ENCODE measurements at places on chromosomes 7 and 10.

DNA sequence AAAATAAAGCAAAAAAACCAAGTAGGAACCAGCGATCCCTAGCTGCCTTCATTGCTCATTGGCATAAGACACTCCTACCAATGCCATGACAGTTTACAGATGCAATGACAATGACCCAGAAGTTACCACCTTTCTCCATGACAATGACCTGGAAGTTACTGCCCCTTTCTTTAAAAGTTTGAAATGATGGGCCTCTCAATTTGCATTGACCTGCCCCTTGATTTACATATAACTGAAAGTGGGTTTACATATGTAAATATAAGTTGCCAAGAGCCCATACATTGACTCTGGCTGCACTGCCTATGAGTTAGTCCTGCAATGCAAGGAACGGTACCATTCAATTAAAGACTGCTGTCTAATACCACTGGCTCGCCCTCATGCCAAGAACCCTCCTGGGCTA, 240.7 kb upstream of the LRRN3 start:
- no peak for DNase-seq

DNA sequence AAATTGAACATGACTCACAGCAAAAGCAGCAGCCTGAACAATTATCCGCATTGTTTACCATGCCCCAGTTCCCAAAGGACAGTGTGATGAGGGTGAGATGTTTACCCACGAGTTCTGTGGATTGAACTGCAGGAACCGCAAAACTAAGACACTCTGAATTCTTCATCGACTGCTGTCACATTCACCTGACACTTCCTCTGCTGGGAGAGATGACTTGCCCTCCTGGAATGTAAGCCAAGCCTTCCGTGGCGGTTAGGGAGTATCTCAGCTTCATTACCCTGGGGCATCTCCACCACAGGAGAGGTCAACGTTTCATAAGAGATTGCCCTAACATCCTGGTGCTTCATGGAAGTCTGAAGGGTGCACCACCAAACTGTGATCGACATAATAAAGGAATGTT, 374.6 kb upstream of the ADARB2 start:
- no peak for DNase-seq

- no peak for DNase-seq
Measured at GRCh38 chr7:81170291-81170690, 251.4 kb upstream of the SEMA3C start.

GRCh38 chr10:89389254-89389653, 3.2 kb upstream of the IFIT1 start:
- no peak for DNase-seq

- DNase-seq: no peak
Measured at GRCh38 chr10:16943295-16944285, 126.4 kb upstream of the RSU1 start.

- DNase-seq: no peak
Measured at GRCh38 chr7:18829858-18830285, 287.6 kb downstream of the TWIST1 start.

GRCh38 chr7:151442776-151443496, 3.0 kb upstream of the CRYGN start:
- DNase-seq: no peak

DNA sequence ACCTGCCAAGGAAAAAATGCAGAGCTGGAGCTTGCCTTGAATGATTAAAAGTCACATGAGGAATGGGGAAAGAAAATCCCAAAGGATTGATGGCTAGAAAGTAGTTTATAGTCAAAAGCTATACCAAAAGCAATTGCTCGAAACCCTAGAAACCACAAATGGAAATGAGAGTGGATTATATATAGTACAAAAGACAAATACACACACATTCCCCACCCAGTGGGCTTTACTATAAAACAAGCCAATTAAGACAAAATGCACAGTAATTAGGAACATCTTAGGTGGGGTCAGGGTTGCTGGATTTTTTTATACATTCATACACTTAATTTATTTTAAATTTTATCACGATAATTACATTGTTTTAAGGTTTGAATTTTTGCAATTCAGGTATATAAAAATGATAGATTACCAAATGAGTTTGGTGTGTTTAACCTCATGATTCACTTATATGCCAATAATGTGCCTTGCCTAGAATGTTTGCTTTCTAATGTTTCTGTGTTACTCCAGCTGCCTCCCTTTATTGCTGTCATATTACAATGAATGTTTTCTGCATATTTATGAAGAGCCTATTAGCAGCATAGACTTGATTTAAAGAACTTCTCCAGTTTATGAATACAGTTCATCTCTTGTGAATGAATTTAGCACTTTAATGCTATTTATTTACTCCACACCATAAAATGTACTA, 421.3 kb downstream of the EXOC4 start:
- DNase-seq: no peak

DNA sequence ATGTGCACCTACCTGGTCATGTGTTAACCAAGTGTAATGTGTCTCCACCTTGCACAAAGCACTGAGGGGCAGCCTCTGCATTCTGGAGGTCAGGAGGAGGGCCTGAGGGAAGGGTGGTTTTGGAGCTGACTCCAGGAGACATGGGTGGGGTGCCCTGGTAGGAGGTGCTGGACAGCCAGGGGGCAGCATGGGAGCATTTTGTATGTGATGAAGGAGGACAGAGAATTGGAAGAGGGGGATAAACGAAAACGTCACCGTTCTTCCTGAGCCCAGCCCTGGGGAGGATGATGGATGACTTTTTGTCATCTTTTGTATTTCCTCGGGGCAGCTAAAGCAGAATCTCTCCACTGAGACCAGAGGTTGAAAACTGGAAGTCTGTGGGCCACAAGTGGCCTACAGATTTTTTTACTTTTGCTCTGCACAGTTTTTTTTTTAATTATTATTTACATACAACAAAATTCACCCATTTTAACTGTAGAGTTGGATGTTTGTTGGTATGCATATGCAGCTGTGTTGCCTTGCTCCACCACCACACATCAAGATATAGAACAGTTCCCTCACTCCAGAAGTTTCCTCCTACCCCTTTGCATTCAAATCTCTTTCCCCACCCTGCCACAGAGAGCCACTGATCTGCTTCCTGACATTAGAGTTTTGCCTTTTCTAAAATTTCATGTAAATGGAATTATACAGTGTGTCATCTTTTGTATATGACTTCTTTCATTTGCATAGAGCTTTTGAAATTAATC, 242.5 kb downstream of the VTI1A start:
- DNase-seq: peak; percentile 44

- DNase-seq: no peak
Measured at GRCh38 chr10:113905756-113906155, 51.3 kb downstream of the NHLRC2 start.

DNA sequence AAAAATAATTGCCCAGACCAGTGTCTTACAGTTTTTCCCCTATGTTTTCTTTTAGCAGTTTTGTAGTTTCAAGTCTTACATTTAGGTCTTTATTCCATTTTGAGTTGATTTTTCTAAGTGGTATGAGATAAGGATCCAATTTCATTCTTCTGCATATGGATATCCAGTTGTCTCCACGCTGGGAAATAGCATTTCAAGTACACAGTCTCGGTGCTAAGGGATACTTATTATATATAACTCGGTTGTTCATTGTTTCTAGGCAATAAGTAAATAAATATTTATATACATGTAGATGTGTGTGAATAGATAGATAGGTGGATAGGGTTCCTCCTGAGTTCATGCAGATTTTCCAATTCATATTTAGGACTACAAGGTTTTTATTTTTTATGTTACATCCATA, 16.0 kb downstream of the TAF3 start:
- DNase-seq: no peak

DNA sequence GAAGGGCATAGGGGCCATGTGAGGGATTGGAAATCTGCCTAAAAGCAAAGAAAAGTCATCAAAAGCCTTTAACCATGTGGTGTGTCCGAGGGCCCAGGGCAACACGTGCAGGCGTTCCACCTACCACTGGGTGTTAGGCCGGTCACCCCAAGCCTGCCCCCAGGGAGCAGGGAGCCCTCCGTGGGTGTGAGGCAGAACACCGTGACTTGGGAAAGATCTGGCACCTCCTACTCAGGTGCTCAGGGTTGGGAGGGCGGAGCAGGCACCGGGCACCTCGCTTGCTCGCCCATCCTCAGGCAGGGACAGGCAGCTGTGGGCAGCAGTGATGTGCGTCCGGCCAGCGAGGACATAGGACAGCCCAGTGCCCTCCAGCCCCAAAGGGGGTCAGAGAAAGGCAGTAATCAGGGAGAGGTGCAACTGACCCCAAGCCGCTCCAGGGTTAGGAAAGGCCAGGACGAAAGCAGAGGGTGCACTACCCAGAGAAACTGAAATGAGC, 80.7 kb upstream of the CHST15 start:
- DNase-seq: no peak

DNA sequence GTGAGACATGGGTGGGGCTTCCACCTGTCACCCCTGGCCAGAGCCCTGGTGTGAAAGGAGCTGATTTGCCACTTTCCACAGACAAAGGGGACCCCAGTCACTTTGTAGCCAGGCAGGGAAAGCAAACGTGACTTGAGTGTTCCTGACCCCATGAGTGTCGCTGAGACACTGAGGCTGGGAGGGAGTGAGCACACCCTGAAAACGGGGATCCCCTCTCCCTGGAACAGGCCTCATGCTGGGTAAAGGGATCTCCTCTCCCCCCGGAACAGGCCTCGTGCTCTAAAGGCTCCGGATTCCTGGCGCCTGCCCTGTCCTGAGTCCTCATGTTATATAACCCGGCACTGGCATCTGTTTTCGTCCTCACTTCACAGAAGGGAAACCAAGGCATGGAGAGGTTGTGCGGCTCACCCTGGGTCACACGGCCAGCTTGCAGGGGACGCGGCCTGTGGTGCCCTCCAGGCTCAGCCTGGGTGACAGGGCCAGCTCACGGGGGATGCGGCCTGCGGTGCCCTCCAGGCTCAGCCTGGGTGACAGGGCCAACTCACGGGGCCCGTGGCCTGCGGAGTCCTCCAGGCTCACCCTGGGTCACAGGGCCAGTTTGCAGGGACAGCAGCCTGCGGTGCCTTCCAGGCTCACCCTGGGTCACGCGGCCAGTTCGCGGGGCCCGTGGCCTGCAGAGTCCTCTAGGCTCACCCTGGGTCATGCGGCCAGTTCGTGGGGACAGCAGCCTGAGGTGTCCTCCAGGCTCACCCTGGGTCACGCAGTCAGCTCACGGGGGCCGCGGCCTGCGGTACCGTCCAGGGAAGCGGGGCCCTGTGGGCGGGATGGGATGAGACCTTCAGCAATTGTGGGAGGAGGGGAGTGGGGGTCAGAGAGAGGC, 104.7 kb downstream of the PDGFA start:
- no peak for DNase-seq

DNA sequence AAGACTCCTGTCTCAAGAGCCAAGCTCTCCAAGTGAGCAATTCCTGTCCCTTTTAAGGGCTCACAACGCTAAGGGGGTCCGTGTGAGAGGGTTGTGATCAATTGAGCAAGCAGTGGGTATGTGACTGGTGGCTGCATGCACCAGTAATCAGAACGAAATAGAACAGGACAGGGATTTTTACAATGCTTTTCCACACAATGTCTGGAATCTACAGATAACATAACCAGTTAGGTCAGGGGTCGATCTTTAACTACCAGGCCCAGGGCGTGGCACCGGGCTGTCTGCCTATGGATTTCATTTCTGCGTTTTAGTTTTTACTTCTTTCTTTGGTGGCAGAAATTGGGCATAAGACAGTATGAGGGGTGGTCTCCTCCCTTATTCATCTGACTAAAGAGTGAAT, 54.9 kb upstream of the SP4 start:
- no peak for DNase-seq

GRCh38 chr10:70518695-70519094, 40.1 kb downstream of the PALD1 start:
- DNase-seq: no peak

DNA sequence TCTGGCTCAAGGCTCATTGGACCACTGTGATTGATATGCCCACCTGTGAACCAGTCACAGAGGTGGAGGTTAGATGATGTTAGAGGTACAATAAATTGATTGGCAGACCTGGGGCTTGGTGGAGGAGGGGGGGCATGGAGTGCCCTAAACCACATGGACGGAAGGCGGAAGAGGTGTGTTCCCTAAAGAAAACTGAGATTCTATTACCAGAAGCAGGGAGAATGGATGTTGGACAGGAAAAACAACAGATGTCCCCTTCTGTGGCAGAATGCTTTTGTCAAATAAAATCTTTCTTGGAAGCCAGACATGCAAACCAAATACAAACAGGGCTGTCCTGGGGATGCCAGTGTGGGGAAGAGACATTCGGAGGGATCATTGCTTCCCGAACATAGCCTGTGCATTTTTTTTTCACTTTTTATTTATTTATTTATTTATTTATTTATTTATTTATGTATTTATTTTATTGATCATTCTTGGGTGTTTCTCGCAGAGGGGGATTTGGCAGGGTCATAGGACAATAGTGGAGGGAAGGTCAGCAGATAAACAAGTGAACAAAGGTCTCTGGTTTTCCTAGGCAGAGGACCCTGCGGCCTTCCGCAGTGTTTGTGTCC, 433.9 kb downstream of the RPS24 start:
- DNase-seq: no peak

DNA sequence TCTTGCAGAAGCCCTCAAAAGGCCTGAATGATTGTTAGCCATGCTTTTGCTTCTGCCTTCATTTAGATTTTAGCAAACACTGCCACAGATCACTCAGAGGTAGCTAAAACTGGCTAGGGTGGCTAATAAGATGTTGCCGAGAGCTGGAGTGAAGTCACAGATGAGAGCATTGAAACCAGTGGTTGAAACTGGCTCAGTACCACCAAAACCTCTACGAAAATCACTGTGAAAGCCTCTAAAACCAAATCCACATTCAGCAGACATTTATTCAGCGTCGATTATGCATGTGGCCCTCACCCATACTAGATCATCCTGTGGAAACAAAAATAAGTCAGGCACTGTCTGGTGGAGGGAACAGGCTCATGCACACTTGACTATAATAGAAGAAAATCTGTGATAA, 50.8 kb downstream of the PIK3CG start:
- no peak for DNase-seq

DNA sequence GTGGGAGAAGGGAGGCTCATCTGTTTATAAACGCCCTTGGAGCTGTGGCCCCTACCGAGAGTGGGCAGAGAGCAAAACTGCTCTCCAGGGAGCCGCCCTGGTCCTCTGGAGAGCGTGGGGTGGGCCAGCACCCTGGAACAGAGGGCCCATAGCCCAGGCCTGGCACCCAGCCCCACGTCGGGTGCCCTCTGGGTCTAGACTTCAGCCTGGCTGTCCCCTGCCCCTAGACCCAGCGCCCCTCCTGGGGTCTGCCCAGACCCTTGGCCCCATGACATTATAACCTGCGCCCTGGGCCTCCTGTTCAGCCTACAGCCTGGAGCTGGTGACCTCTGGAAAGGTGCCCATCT, 24.7 kb downstream of the GET4 start:
- no peak for DNase-seq

DNA sequence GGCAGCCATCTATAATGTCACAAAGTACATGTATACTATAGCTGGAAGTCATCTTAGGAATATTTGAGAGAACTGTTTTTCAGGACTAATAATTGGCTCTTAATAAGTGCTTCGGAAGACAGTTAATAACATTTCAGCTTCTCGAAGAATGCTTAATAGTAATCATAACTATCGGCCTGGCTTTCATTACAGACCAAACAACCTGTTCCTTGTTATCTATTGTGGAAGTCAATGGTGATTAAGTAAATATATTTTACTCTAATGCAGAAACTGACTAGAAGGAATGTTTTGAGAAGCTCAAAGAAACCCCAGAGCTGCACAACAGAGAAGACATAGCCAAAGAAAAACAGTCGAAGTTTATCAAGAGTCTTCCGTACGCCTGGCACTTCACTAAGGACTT, 106.8 kb upstream of the FAM133B start:
- DNase-seq: no peak

- DNase-seq: no peak
Measured at GRCh38 chr10:99290306-99290705, 38.9 kb upstream of the CNNM1 start.

- DNase-seq: no peak
Measured at GRCh38 chr7:28168393-28169158, 12.0 kb downstream of the JAZF1 start.

GRCh38 chr7:151541709-151542499, 22.2 kb upstream of the RHEB start:
- no peak for DNase-seq

All from endothelial cell (in vitro differentiated cells).